ENCODE measurements at places on chromosomes 11 and 22.

DNA sequence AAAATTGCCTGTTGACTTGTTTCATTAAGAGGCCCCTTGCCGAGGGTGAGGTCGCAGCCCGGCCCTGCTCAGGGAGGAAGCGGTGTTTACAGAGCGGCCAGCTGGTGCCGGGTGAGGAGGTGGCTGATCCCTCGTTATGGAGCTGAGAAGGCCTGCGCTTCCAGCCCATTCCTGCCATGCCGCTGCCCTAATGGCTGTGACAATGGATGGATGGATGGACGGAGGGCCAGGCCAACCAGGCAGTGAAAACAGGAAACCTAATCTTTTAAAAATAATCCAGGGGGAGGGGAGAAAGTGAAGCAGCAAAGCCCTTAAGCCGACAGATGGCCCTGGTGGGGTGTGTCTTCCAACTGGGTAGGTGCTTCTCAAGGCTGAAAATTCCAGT lies 38.5 kb downstream of the BCR start:
- DNase-seq = no peak

DNA sequence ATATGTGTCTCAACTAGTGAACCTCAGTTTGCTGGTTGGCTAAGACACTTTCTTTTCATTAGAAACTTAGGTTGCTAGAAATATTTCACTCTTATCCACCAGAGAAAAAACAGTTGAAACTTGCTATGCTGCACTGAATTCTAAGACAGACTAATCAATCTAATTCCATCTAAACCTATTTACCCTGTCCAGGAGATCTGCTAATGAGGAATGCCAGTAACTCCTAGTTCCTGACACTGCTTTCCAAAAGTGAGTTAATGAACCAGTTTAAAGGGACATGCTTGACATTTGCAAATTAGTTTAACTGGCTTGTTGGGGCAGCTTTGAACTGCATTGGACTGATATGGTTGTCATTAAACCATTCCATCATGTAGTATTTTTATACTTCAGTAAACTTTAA lies 258.5 kb downstream of the CNTN5 start:
- no peak for DNase-seq

- DNase-seq = peak; percentile 82
Measured at GRCh38 chr22:48982321-48982905, 845.3 kb downstream of the BRD1 start.

GRCh38 chr11:18261721-18262120 lies 4.3 kb upstream of the SAA1 start:
- DNase-seq = no peak

DNA sequence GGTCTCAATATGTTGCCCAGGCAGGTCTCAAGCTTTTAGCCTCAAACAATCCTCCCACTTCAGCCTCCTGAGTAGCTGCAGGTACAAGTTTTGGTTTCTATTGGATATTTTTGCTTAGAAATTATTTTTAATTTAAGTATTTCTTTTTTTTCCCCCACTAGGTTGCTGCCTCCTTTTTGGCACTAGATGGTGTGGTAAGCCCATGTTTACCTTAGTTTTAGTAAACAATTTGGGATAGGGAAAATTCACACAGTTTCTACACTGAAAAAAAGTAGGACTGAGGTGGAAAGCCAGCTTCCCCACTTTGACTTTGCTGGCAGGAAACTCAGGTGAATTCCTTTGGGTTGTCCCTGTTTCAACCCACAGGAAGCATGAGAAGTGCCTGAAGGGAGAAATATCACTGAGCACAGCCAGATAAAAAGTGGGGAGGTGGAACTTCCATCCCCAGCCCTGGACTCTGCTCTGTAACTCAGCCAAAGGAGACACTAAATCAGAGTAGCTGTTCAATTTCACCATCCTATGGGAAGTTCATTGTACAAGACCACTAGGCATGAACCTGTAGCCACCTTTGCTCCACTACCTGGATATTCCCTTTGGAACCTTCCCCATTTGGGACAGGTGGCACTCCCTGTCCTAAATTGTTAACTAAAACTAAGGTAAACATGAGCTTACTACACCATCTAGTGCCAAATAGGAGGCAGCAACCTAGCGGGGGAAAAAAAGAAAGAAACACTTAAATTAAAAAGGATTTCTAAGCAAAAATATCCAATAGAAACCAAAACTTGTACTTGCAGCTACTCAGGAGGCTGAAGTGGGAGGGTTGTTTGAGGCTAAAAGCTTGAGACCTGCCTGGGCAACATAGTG lies 154.4 kb upstream of the FAT3 start:
- DNase-seq = no peak

DNA sequence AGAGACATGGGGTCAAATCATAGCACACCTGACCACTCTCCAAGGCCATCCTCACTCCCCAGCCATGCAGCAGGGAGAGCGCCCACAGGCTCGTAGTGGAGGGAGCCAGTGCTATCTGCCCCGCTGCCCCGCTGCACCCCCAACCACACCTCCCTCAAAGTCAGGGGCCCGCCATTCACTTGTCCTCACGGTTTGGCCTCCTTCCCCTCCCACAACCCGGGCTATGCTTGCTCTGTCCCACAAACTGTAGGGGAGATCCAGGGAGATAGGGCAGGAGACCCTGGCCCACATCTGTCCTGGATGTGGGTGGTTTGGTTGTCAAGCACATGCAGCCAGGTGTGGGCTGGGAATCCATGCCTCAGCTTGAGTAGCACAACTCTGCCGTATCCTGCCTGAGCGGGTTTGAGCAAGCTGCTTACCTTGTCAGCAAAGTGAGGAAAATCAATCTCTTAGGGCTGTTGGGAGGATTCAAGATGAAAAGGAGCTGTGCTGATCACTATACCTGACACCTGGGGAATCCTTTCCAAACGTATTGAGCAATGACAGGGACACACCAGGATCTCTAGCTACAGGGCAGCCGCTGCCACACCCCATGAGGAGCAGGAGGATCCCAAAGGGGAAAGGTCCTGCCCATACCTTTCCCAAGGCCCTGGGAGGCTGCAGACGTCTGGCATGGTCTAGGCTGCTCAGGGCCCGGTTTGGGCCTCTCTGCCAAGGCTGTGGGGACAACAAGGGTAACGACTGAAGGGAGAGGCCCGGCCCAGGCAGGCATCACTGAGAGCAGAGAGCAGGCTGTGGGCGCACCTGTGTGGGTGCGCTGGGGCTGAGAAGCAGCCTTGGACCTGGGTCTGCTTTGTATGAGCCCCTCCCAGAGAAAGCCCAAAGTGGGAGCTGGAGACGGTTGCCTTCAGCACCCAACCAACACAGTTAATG lies 23.3 kb downstream of the KCNJ5 start:
- no peak for DNase-seq

Data from mesenteric fat pad (tissue), 1 donor.